Neuronal stem cell (in vitro differentiated cells): ENCODE measurements at places on chromosomes 16 and 17.

GRCh38 chr17:58330997-58331814 is 2.6 kb upstream of the TSPOAP1 start:
- DNase-seq, result no peak
- no peaks in the 10 kb centered on the region for H3K27me3 ChIP-seq
- no peak overlapping the region for H3K4me3 ChIP-seq
- no peak overlapping the region for H3K27ac ChIP-seq
- peaks cover 13% of the 10 kb centered on the region for H3K4me1 ChIP-seq

DNA sequence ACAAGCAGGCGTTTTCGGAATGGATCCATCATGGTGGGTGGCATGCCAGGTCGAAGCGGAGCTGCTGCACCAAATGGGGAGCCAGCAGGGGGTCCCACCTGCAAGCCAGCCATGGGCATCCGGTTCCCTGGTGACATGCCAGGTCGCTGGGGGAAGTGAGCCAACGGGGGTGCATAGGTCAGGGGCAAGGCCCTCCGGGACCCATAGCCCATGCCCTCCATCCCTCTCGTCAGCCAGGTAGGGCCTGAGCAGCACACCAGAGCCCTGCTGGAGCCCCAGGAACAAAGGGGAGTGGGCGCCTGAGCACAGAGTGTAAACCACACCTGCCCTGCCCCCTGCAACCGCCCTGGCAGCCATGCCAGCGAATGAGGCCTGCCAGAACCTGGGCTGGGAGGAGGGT is 5.0 kb downstream of the SMARCD2 start:
- no peak for DNase-seq
- peaks cover 57% of the 10 kb centered on the region for H3K36me3 ChIP-seq
- H3K27ac ChIP-seq, result no peak overlapping the region
- peaks cover 13% of the 10 kb centered on the region for H3K4me1 ChIP-seq
- H3K27me3 ChIP-seq, result no peaks in the 10 kb centered on the region

GRCh38 chr16:88588754-88589153 is 18.6 kb downstream of the ZC3H18 start:
- no peak for DNase-seq
- H3K4me1 ChIP-seq, result no peaks in the 10 kb centered on the region
- H3K27ac ChIP-seq, result no peak overlapping the region
- peaks cover 96% of the 10 kb centered on the region for H3K36me3 ChIP-seq

DNA sequence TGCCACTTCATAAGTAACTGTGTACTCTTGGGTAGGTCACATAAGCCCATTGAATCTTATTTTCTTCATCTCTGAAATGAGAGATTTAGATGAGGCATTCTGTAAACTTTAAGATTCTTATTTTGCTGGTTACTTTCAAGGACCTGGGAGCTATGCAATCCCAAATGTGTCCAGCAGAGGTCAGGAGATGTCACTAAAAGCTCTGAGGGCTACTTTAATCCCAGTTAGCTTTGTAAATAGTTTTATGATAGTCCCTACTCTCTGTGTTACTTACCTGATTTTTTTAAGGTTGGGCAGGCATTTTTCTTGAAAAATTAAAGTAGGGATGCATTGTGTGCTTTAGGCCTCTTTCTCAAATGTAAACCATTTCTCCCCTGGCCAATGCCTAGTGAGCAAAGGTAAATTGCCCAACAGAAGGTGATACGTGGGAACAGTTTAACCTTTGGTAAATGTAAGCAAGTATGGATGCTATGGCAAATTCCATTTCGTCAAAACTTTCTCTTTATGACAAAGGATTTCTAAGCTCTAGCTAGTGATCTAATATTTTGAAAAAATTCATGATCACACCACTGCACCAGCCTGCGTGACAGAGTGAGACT is 57.1 kb upstream of the WSB1 start:
- H3K36me3 ChIP-seq, result no peaks in the 10 kb centered on the region
- no peak overlapping the region for H3K27ac ChIP-seq
- peaks cover 3% of the 10 kb centered on the region for H3K27me3 ChIP-seq
- DNase-seq, result peak; percentile 65

GRCh38 chr17:55274355-55275255 is 9.8 kb downstream of the HLF start:
- no peaks in the 10 kb centered on the region for H3K4me1 ChIP-seq
- H3K27me3 ChIP-seq, result peaks cover 37% of the 10 kb centered on the region
- H3K4me3 ChIP-seq, result no peak overlapping the region
- no peak overlapping the region for H3K27ac ChIP-seq

GRCh38 chr17:66542129-66542966 is 239.9 kb downstream of the PRKCA start:
- H3K27ac ChIP-seq, result no peak overlapping the region
- no peaks in the 10 kb centered on the region for H3K36me3 ChIP-seq
- no peak for DNase-seq
- peaks cover 13% of the 10 kb centered on the region for H3K4me1 ChIP-seq

- H3K4me3 ChIP-seq, result no peak overlapping the region
- DNase-seq, result no peak
- H3K27ac ChIP-seq, result no peak overlapping the region
- H3K27me3 ChIP-seq, result no peaks in the 10 kb centered on the region
Observed at GRCh38 chr16:22874394-22874793, 60.4 kb downstream of the HS3ST2 start.

DNA sequence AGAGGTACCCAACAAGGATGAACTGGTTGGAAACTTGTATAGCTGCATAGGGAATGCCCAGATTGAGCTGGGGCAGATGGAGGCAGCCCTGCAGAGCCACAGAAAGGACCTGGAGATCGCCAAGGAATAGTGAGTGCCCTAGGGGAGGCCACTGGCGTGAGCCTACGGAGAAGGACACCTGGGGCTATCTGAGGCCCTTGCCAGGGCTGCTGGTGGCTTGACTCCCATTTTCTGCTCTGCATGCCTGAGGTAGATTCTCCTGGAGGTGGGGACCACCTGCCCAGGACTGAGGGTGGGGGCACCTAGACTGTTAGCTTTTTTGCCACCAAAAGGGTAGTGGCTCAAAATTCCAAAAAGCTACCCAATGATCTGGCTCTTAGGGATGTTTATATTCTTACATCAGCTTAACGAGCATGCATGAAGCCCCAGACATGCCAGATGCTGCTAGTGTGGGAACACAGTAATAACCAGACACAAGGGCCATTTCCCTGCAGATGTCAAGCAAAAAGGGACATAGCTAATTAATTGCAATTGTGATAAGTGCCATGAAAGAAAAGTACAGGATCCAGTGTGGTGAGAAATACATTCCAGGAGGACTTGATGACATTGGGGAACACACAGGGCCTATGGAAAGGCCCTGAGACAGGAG is 8.8 kb downstream of the ODAD4 start:
- no peak overlapping the region for H3K4me3 ChIP-seq
- DNase-seq, result no peak
- no peaks in the 10 kb centered on the region for H3K4me1 ChIP-seq
- no peak overlapping the region for H3K27ac ChIP-seq
- H3K27me3 ChIP-seq, result no peaks in the 10 kb centered on the region

DNA sequence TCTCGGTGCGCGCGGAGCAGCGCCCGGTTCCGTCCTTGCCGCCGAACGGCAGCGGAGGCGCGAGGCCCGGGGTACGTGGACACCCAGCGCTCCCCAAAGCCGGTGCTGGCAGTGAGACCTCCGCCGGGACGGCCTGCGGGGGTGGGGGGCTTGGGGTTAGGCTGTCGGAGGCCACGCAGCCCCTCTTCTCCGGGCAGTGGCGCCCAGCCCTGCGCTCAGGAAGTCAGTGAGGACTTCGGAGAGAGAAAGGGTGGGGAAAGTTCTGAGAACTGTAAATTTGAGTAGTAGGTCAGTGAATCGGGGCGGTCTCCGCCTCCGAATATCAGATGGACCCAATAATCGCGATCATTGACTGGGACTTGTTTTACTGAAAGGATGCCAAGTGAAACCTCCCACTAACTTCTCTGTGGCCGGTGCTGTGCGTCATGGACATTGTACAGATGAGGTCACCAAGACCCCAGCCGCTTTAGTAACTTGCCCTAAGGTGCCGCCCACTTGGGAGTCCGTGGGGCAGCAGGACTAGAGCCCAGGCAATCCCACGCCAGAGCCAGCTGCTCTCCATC is 468 bp downstream of the IL4R start:
- no peaks in the 10 kb centered on the region for H3K36me3 ChIP-seq
- H3K27ac ChIP-seq, result no peak overlapping the region
- H3K4me3 ChIP-seq, result peak overlapping the region; percentile 73
- peaks cover 5% of the 10 kb centered on the region for H3K4me1 ChIP-seq
- no peaks in the 10 kb centered on the region for H3K27me3 ChIP-seq
- DNase-seq, result no peak

- H3K4me3 ChIP-seq, result peak within 1 kb of the TSS; percentile 87
- peaks cover 9% of the 10 kb centered on the region for H3K4me1 ChIP-seq
- peak; percentile 88 for DNase-seq
Observed at GRCh38 chr17:7035591-7036368, at the start of gene SLC16A13. Gene SLC16A13 (plus strand): TSS chr17:7036015. CDS start chr17:7036383, 368 bp downstream.

GRCh38 chr17:15349119-15349518 is 7.7 kb upstream of the TEKT3 start:
- H3K4me1 ChIP-seq, result no peaks in the 10 kb centered on the region
- H3K36me3 ChIP-seq, result no peaks in the 10 kb centered on the region
- no peak for DNase-seq

DNA sequence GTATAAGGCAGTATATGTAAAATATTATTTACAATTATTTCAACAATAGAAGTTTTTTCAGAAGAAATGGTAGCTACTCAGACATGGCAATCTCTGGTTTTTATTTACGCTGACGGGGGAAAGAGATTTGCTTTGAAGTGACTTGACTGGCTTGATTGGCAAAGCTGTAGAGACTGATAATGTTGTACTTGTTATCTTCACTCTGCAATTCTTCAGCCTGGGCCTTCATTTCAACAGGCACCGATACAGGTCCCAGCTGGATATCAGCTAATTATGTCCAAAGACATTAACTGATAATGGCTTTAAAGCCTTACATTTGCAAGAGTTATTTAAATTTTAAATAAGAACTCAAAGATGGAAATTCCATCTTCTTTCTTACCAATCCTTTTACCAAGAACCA is 151.4 kb upstream of the HS3ST3A1 start:
- H3K4me1 ChIP-seq, result peaks cover 4% of the 10 kb centered on the region
- H3K36me3 ChIP-seq, result no peaks in the 10 kb centered on the region
- no peaks in the 10 kb centered on the region for H3K27me3 ChIP-seq
- no peak for DNase-seq
- H3K27ac ChIP-seq, result no peak overlapping the region

DNA sequence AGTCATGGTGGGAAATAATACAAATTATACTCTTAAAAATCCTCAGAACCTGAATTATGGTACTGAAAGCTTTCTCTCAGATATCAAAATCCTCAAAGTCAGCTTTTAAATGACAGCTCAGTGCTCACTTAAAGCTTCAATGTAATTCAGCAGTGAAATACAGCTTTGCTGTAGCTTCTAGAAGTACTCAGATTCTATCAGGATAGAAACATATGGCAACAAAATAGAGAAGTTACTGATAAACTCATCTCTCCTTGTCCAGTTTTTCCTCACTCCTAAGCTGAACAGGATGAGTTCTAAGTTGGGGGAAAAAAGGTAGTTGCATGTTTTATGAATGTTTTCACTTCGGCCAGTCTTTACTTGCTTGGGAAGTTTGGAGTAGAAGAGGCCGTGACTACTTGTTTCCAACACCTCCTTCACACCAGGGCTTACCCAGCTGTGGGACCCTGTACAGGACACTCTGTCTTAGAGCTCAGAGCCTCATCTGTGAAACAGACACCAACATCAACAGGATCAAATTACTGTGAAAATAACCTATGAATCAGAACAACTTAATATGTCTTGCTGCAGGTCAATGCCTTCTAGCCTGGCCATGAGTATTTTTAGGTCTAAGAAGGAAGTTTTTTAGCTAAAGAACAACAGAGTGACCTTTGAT is 30.2 kb downstream of the OGFOD1 start:
- no peak for DNase-seq
- no peaks in the 10 kb centered on the region for H3K27me3 ChIP-seq
- peaks cover 88% of the 10 kb centered on the region for H3K36me3 ChIP-seq
- no peaks in the 10 kb centered on the region for H3K4me1 ChIP-seq
- no peak overlapping the region for H3K4me3 ChIP-seq
- no peak overlapping the region for H3K27ac ChIP-seq

- H3K4me3 ChIP-seq, result no peak overlapping the region
- no peak overlapping the region for H3K27ac ChIP-seq
- DNase-seq, result no peak
Observed at GRCh38 chr16:12433691-12434390, 369.8 kb downstream of the CPPED1 start.

- no peaks in the 10 kb centered on the region for H3K36me3 ChIP-seq
- no peaks in the 10 kb centered on the region for H3K27me3 ChIP-seq
- no peak overlapping the region for H3K27ac ChIP-seq
- DNase-seq, result no peak
- no peaks in the 10 kb centered on the region for H3K4me1 ChIP-seq
- H3K4me3 ChIP-seq, result no peak overlapping the region
Observed at GRCh38 chr16:6548507-6548906, 784.1 kb upstream of the RBFOX1 start.

GRCh38 chr17:42279776-42280630 is 3.8 kb upstream of the STAT5B start:
- peaks cover 27% of the 10 kb centered on the region for H3K4me1 ChIP-seq
- no peaks in the 10 kb centered on the region for H3K36me3 ChIP-seq
- H3K4me3 ChIP-seq, result no peak overlapping the region
- H3K27ac ChIP-seq, result no peak overlapping the region

- H3K4me1 ChIP-seq, result no peaks in the 10 kb centered on the region
- no peak overlapping the region for H3K4me3 ChIP-seq
- no peak for DNase-seq
- H3K27ac ChIP-seq, result no peak overlapping the region
- no peaks in the 10 kb centered on the region for H3K27me3 ChIP-seq
Observed at GRCh38 chr16:75754141-75754540, 27.9 kb upstream of the CPHXL start.

- H3K4me3 ChIP-seq, result no peak overlapping the region
- DNase-seq, result no peak
- no peak overlapping the region for H3K27ac ChIP-seq
- no peaks in the 10 kb centered on the region for H3K27me3 ChIP-seq
Observed at GRCh38 chr16:30565526-30565925, 6.0 kb downstream of the ZNF688 start.

GRCh38 chr16:27642756-27643155 is 92.8 kb downstream of the KATNIP start:
- H3K27me3 ChIP-seq, result no peaks in the 10 kb centered on the region
- H3K4me3 ChIP-seq, result no peak overlapping the region
- no peaks in the 10 kb centered on the region for H3K4me1 ChIP-seq
- H3K36me3 ChIP-seq, result no peaks in the 10 kb centered on the region
- H3K27ac ChIP-seq, result no peak overlapping the region
- DNase-seq, result no peak

DNA sequence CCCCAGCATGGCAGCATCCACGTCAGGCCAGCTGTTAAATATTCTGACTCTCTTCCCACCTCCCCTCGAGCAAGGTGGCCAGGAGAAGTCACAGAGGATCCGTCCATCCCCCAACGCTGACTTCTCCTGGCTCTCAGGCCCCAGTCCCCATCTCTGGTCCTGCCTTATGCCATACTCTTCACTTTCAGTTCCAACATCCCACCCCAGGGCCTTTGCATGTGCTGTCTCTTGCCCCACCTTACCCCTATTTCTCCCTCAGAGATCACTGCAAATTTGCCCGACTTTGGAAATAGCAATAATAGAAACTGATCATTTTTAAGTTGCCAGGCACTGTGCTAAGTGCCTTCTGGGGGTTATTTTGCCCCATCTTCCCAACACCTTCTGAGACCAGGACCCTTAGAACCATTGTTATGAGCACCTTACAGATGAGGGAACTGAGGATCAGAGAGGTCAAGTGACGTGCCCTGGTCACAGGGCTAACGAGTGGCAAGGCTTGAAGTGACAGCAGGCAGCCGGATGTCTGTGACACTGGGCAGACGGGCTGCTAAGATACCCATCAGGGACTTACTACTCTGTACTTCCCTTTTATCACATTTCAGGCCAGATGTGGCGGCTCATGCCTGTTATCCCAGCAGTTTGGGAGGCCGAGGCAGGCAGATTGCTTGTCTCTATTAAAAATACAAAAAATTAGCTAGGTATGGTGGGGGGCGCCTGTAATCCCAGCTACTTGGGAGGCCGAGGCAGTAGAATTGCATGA is 17.7 kb downstream of the HID1 start:
- no peak overlapping the region for H3K27ac ChIP-seq
- no peak for DNase-seq
- no peak overlapping the region for H3K4me3 ChIP-seq
- H3K4me1 ChIP-seq, result no peaks in the 10 kb centered on the region
- no peaks in the 10 kb centered on the region for H3K27me3 ChIP-seq
